ENCODE measurements at places on chromosomes 5 and 9. TPM values are rescaled to one million over a fixed set of nuclear protein-coding genes. Genes with fewer than 3 reads are reported as not detected.

The ZNF354C gene
- polyA plus RNA-seq: 1.2 TPM

The LPAR1 gene
- polyA plus RNA-seq: 22.6 TPM

The NME5 gene
- 2.7 TPM for polyA plus RNA-seq

The ARHGEF39 gene
- 4.3 TPM for polyA plus RNA-seq

The IL5 gene
- polyA plus RNA-seq: not detected

The BRD3 gene
- 8.3 TPM for polyA plus RNA-seq

The SH2D3C gene
- polyA plus RNA-seq: 4.3 TPM

The NEUROG1 gene
- polyA plus RNA-seq: not detected

The SOHLH1 gene
- not detected for polyA plus RNA-seq

The OBP2B gene
- not detected for polyA plus RNA-seq

The IL4 gene
- polyA plus RNA-seq: not detected

The G3BP1 gene
- polyA plus RNA-seq: 20.4 TPM

The GFPT2 gene
- 4.3 TPM for polyA plus RNA-seq

The AGGF1 gene
- polyA plus RNA-seq: 9.7 TPM

The ANKRD31 gene
- not detected for polyA plus RNA-seq

The SLC6A18 gene
- polyA plus RNA-seq: not detected

The MRPL50 gene
- 11.8 TPM for polyA plus RNA-seq

The ROPN1L gene
- 0.31 TPM for polyA plus RNA-seq

The LTC4S gene
- 8.4 TPM for polyA plus RNA-seq

The SLC36A3 gene
- not detected for polyA plus RNA-seq

The WNT8A gene
- not detected for polyA plus RNA-seq

The SOX30 gene
- not detected for polyA plus RNA-seq

The UBE2B gene
- polyA plus RNA-seq: 77.2 TPM

The ARPC5L gene
- 43.6 TPM for polyA plus RNA-seq

The ANKRD18A gene
- polyA plus RNA-seq: 0.15 TPM

The PALM2AKAP2 gene
- 1.2 TPM for polyA plus RNA-seq

The SPATA31C1 gene
- not detected for polyA plus RNA-seq

The AKNA gene
- polyA plus RNA-seq: 12.3 TPM

The PAEP gene
- polyA plus RNA-seq: not detected

The C5orf58 gene
- 4.6 TPM for polyA plus RNA-seq

The BARHL1 gene
- not detected for polyA plus RNA-seq

The JAK2 gene
- polyA plus RNA-seq: 3.9 TPM

The BNC2 gene
- polyA plus RNA-seq: 1.3 TPM

The DDX4 gene
- polyA plus RNA-seq: not detected

The PLAC8L1 gene
- not detected for polyA plus RNA-seq

The EQTN gene
- not detected for polyA plus RNA-seq

The SLC23A1 gene
- not detected for polyA plus RNA-seq

The CBY3 gene
- polyA plus RNA-seq: not detected

The TTC16 gene
- polyA plus RNA-seq: not detected

The CCDC192 gene
- polyA plus RNA-seq: 0.10 TPM
